Stimulated activated CD4-positive, alpha-beta T cell treated with anti-CD3 and anti-CD28 coated beads, Interleukin-2, amount 100 ng/mL, for 48 hours (primary cell): ENCODE measurements at places on chromosomes 7 and 10.

- no peak for DNase-seq
Measured at GRCh38 chr10:73585327-73585726, 5.8 kb downstream of the USP54 start.

DNA sequence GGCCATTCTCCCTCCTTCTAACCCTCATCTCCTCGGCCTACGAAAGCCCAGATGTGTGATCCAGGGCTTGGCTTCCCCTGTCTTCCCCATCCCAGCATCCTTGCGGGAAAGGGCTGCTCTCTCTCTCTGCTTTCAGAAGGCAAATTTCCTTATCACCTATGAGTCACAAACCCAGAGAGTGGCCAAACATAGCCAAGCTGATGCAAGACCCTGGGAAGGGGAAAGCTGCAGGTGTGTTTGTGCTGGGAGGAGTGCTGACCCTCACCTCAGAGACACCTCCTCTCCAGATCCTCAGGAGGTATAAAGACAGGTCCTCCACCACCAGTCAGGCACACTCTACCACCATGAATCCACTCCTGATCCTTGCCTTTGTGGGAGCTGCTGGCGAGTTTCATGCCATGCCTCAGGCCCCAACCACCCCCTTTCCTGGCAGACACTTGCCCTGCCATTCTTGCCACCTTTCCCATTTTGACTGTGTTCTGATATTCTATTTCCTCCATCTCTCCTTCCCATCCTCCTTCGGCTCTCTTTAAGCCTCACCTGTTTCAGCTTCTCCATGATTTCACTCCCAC, 10.6 kb upstream of the PRSS2 start:
- DNase-seq, result no peak

DNA sequence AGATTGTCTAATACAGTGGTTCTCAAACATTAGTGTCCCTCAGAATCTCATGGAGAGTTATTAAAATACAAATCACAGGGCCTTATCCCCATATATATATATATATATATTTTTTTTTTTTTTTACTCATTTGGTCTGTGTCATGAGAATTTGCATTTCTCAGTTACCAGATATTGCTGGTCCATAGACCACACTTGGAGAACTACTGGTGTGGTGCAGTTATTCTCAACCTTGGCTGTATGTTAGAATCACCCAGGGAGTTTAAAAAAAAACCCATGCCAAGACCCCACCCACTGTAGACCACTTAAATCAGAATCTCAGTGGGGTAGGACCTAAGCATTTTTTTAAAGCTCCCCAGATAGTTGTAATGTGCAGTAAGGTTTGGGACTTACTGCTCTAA, 179.9 kb downstream of the AUTS2 start:
- no peak for DNase-seq

DNA sequence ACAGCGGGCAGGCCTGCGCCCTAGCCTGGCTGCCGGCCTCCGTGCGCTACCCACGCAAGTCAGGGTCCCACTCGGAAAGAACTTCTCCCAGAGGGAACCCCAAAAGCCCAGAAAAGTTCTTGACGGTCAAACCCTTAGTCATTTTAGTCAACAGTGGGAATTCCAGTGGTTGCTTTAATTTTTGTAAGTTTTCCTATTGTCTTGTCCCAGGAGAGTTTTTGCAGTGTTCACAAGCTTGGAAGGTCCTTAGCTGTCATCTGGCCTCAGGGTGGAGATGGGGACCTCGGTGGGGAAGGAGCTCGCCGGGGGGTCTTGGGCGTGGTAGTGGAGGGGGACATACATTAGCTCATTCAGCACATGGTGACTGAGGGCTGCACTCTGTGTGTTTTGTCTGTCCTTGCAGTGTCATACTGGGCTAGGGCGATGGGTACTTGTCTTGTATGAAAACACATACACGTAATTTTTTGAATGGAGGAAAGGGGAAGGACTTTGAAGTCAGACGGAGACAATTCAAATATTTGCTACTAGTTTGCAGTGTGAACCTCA, 736 bp downstream of the MINDY4 start:
- no peak for DNase-seq

DNA sequence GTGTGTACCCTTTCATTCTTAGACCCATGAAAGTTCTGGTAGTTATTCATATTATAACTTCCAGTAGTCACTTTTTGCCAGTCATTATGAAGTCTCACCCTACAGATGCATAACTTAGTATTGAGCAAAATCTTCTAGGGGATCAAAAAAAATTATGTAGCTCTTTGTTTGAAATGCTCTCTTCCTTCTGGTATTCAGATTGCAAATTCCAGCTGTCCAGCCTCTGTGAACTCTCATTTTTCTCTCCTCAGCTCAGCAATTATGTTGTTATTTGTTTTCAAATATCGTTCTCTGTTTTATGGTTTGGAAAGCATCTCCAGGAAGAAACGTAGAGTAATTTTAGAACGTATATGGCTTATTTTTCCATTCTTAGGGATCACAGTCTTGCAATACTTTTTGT, 442.5 kb downstream of the SEMA3D start:
- DNase-seq, result no peak

DNA sequence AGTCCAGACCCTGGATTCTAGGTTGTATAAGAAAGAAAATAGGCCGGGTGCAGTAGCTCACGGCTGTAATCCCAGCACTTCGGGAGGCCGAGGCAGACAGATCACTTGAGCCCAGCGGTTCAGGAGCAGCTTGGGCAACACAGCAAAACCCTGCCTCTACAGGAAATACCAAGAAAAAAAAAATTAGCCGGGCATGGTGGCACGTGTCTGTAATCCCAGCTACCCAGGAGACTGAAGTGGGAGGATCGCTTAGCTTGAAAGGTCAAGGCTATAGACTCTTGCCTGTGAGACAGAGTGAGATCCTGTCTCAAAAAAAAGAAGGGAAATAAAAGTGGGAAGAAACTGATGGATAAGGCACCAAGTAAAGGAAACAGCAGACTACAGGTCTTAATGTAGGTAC, 287.9 kb upstream of the KLF14 start:
- no peak for DNase-seq
